ENCODE measurements at places on chromosomes 5 and 9. TPM values are rescaled to one million over a fixed set of nuclear protein-coding genes. Genes with fewer than 3 reads are reported as not detected.

- no peak for DNase-seq
These were observed 2.8 kb downstream of the HSPA5 start for GRCh38 chr9:125238127-125238914.

Gene SLC46A2
- total RNA-seq = not detected

- no peak for DNase-seq
These were observed 45.7 kb downstream of the MUSK start for GRCh38 chr9:110714314-110714713.

GRCh38 chr5:2223303-2223702, 340.6 kb upstream of the IRX4 start:
- DNase-seq = no peak

Gene GNA14
- 2.5 TPM for total RNA-seq

GRCh38 chr9:19728101-19728500, 60.7 kb downstream of the SLC24A2 start:
- no peak for DNase-seq

DNA sequence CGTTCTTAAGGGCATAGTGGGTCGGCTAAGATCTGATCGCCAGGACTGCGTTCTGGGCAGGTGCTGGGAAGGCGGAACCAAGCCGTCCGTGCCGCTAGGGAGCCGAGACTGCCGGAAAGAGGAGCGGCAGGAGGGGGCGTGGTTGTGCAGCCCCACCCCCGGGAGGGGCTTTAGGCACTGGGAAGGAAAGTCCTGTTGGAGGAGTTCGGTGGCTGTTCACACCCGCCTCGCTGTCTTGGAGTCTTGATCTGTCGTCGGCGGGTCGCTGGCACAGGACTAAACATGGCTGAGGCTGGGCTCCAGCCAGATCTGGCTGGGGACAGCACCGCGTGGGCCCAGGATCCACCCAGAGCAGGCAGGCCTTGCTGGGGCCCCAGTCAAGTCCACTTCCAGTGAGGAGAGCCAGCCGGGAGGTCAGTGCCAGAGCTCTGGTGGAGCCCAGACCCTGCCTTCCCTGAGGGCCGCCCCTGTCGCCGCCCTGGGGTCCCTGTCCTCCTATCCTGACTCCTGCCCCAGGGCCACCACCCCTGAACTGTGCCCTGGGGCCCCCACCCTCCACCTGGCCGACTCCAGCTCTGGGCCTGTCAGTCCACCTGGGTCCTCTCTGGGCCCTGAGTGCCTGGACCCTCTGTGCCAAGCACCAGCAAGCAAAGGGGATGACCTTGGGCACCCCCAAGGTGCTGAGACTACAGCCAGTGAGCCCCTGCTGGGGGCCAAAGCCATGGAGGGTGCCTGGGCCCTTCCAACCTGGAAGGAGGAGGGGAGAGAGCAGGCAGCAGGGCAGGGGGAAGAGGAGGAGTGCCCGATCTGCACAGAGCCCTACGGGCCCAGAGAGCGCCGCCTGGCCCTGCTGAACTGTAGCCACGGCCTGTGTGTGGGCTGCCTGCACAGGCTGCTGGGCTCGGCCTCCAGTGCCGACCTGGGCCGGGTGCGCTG, 4.5 kb downstream of the RNF208 start:
- no peak for DNase-seq

DNA sequence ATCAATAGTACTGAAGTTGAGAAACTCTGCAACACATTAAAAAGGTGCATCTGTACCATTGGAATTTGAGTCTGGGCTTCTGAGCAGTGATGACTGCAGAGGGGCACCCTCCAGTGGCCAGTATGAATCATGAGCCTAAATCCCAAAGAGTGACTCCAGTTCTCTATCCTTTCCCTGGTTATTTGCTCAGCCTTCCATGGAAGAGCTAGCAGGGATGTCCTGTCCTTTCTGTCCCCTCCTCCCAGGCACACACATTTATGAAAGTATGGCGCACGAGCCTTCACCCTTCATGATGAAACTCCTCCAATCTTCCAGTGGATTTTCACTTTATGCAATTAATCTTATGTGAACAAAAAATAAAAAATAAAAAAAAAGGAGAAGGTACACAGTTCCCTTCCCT, 81.0 kb downstream of the ESM1 start:
- DNase-seq = no peak

DNA sequence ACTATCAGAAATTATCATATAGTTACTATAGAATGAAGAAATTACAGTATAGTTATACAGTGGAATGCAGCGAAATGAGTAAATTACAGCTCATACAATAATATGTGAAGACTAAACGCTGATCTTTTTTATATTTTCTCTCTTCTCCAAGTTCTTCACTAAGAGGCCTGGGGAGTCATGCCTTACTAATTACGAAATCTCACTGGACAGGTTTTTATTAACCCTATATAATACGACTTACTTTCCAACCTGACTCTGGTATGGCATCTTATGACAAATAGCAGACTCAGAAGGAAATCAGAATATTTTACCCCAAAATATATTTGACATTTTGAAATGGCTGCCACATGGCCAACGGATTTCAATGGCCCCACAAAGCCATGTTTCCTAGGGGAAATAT, 9.1 kb downstream of the CARNMT1 start:
- DNase-seq = no peak

GRCh38 chr9:87160148-87161102, 213.1 kb upstream of the GAS1 start:
- no peak for DNase-seq

DNA sequence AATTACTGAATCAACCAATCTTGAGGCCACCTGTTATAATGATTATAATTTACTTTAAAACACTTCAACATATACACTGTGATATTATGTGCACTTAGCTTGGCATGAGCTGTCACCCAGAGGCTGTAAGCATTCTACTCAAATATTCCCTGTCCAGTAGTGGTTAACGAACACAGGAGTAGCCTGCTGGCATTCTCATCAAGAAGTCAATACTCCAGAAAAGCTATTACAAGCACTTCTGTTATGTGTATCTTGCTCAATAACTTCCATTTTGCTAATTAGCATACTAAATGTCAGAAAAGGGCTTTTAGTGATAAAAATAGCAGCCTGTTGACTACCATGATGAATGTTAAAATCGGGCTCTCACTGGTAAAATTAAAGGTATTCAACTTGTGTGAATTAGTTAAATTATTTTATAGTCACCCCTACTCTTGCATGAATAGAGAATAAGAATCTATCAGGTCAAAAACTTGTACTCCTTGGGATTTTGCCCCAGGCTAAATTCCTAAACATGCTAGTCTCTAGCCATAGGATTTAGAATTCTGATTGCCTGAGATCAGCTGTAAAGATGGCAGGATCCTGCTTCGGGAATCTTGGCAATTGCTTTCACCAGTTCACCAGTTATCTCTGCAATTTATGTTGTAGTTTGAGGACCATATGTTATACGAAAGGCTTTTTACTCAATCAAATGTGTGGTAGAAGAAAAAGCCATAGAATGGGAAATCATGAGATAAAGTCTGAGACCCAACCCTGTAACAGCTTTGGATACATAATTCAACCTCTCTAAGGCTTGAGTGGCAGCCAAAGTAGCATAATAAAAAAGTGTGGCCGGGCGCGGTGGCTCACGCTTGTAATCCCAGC, 43.4 kb upstream of the PAM start:
- DNase-seq = no peak

- no peak for DNase-seq
These were observed 27.6 kb upstream of the SMIM23 start for GRCh38 chr5:171757853-171758535.

DNA sequence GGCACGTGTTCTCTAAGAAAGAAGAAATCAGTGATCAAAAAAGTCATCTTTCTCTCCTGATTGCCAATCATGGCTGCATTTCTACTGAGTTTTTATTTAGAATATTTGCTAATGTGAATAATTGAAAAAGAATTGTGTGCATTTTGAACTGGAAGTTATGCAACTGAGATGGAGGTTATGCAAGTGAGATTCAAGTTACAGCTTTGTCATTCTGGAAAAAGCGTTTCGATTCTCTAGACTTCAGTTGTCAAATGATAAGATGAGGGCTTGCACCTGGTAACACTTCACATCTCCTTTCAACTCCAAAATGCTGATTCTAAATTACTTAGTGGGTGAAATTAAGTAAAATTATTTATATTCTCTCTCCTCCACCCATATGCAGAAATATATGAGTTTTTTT, 36.4 kb downstream of the C6 start:
- DNase-seq = no peak

- DNase-seq = no peak
These were observed 340.3 kb downstream of the KDM4C start for GRCh38 chr9:7097785-7098752.

GRCh38 chr5:107812570-107813141, 141.9 kb upstream of the EFNA5 start:
- no peak for DNase-seq

Gene DMRT1
- total RNA-seq = not detected

DNA sequence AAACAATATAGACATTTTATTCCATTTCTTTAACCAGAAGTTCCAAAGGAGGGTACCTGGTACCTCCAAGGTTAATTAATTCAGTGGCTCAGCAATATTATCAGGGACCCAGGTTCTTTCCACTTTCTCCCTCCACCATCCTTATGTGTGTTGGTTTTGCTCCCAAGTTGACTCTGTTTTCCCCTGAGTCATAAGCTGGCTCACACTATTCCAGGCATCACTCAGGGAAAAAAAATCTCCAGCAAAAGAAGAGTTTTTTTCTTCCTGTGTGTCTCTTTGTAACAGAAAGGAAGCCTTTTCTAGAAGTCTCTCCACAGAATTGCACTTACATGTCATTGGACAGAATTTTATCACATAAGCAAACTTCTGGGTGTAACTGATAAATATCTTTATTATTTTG, 31.2 kb upstream of the GALNT10 start:
- DNase-seq = no peak

- no peak for DNase-seq
These were observed 47.3 kb upstream of the MCTP1 start for GRCh38 chr5:95332158-95332557.

- DNase-seq = no peak
These were observed 176.1 kb downstream of the PCSK1 start for GRCh38 chr5:96256795-96257470.

Gene MSX2
- total RNA-seq = not detected

GRCh38 chr9:116741086-116741740, 54.1 kb downstream of the TRIM32 start:
- DNase-seq = no peak

Gene WNT8A
- total RNA-seq = not detected

GRCh38 chr9:121607434-121608167, 43.8 kb upstream of the DAB2IP start:
- no peak for DNase-seq

GRCh38 chr5:178544166-178544834, 45.9 kb downstream of the COL23A1 start:
- DNase-seq = no peak

DNA sequence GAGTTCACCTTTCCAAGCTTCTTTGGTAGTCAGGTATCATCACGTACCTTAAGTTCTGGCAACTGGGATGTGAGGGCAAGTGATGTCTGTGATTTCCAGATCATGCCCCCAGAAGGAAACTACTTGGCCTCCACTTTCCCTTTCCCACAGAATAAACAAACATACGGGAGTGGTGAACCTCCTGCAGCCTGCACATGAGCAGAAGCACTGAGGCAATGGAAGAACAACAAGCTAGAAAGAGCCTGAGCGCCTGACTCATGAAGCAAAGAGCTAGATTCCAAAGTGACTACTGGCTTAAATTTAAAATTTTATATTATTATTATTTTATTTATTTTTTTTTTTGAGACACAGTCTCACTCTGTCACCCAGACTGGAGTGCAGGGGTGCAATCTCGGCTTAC, 35.0 kb downstream of the ARL15 start:
- DNase-seq = no peak

- DNase-seq = no peak
These were observed 27.0 kb upstream of the CDKN2AIPNL start for GRCh38 chr5:134438721-134439123.

DNA sequence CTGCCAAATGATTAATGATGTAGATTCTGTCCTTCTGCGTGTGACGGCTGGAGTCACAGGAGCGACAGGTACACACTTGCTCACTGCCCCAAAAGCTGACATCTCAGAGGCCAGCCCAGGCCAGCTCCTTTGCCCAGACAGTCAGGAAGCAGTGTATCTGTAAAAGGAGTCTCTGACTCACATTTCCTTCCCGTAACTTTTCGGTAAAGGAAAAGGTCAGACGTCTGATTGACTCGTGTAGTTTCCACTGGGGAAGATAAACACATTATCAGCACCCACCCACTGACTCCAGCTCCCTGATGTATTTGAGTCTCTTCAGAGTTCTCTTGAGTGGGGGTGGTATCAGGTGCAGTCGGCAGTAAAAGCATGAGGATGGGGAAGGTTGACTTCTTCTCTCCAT, 64.4 kb upstream of the WWC1 start:
- DNase-seq = no peak

DNA sequence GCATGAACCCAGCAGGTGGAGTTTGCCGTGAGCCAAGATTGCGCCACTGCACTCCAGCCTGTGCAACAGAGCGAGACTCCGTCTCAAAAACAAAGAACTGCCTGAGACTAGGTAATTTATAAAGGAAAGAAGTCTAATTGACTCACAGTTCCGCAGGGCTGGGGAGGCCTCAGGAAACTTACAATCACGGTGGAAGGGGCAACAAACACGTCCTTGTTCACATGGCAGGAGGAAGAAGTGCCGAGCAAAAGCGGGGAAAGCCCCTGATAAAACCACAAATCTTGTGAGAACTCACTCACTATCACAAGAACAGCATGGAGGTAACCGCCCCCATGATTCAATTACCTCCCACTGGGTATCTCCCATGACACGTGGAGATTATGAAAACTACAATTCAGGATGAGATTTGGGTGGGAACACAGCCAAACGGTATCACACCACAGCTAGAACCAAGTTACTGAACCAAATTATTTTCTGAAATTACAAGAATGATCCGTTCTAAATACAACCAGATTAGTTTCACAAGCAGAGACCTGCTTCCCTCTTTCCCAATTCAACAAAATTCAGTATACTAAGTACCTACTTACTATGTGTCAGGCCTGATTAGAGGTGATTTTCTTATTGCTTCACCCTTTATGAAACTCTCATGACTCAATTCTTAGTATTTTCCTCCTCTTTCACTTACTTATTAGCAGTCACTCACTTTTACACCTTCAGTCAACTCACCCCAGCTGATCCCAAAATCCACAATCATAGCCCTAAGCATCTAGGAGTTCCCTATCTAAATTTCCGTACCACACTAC, 8.4 kb downstream of the UBTD2 start:
- no peak for DNase-seq

Gene GABRA1
- not detected for total RNA-seq

GRCh38 chr5:115484368-115484767, 60.2 kb downstream of the FEM1C start:
- no peak for DNase-seq

DNA sequence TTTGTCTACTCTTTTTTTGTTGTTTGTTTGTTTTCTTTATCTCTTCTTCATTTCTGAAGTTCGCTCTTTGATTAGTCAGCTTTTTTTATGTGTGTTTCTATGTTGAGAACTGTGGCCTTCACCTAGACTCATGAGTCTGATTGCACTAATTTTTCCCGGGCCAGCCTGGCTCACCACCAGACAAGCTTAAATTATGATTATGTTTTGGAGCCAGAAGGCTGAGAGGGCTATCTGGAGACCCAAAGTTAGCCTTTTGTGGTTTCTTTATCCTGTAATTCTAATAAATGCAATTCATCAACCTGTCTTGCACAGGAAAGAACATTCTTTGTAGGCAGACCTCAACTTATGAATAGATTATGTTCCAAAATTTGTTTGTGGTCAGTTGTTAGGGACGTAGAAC, 20.8 kb upstream of the ACTBL2 start:
- no peak for DNase-seq

GRCh38 chr5:44358421-44358820, 30.8 kb downstream of the FGF10 start:
- no peak for DNase-seq

GRCh38 chr5:80408484-80409366, 861 bp downstream of the ZFYVE16 start:
- no peak for DNase-seq

All from left lobe of liver (tissue), 2 donors.